Activated naive CD8-positive, alpha-beta T cell treated with anti-CD3 and anti-CD28 coated beads for 36 hours (primary cell): ENCODE measurements at places on chromosomes 3 and 15. TPM values are rescaled to one million over a fixed set of nuclear protein-coding genes. Genes with fewer than 3 reads are reported as not detected.

C2CD4B gene
- not detected for total RNA-seq

RSL24D1 gene
- 179 TPM for total RNA-seq

IL16 gene
- total RNA-seq, result 106 TPM

NANOGP8 gene
- not detected for total RNA-seq

ANXA2 gene
- 44.0 TPM for total RNA-seq
